ENCODE measurements at places on chromosomes 11 and 22.

DNA sequence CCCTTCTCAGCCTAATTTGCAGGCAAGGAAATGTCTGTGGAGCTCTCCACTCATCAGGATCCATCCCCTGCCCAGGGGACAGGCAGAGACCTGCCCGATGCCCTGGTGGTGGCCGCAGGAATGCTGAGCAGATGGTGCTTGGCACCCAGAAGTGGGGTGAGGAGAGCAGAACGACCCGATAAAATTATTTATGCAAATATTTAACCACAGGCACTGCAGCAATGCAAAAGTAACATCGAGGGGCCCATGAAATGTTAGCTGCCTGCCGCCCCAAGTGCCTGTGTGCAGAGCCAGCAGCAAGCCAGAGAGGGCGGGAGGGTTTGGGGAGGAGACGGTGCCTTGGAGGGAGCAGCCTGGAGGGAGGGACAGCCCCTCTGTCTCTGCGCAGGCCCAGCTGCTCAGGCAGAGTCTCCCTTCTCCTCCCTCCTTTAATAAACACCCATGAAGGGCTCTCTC lies 205.5 kb downstream of the CTTN start:
- no peak for DNase-seq

GRCh38 chr11:88194990-88195389 lies 19.7 kb upstream of the RAB38 start:
- no peak for DNase-seq

GRCh38 chr11:35740061-35740799 lies 77.7 kb downstream of the TRIM44 start:
- no peak for DNase-seq

GRCh38 chr22:20137671-20138416 lies 6.2 kb downstream of the ZDHHC8 start:
- DNase-seq: no peak

DNA sequence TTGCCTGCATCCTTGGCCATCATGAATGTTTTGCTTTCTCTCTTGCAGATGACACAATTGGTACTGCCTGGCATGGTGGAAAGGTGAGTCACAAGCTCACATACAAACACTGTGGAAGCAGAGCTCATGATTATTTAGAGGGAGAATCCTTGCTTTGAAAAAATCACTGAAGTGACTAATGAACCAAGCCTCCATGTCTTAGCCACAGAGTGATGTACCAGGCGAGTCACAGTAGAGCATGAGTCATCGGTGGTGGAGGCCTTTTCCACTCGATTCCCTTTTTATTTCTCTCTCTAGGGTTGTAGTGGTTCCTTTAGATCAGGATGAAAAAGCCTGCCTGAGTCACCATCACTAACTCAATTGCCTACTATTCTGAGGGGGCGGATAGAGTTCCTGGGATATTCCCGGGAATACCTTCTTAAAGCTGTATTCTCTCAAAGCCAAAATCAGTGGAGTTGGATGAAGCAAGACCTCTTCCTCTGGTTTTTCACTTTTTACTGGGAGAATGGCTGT lies 49.6 kb upstream of the ALKBH3 start:
- DNase-seq: peak; percentile 43

DNA sequence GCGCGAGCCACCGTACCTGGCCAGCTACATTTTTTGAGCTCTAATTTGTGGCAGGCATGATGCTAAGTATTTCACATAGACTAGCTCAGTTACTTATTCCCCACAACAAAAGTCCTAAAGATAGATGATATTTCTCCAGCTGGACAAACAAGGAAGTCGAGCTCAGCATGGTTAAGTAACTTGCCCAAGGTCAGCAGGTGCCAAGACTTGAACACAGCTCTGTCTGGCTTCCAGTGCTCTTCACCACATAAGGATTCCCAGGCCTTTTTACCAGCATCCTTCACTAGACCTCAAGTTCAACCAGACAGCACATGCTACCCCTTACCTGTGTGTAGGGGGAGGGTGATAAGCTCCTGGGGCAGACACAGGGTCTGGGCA lies 177.3 kb upstream of the NCAM1 start:
- no peak for DNase-seq

DNA sequence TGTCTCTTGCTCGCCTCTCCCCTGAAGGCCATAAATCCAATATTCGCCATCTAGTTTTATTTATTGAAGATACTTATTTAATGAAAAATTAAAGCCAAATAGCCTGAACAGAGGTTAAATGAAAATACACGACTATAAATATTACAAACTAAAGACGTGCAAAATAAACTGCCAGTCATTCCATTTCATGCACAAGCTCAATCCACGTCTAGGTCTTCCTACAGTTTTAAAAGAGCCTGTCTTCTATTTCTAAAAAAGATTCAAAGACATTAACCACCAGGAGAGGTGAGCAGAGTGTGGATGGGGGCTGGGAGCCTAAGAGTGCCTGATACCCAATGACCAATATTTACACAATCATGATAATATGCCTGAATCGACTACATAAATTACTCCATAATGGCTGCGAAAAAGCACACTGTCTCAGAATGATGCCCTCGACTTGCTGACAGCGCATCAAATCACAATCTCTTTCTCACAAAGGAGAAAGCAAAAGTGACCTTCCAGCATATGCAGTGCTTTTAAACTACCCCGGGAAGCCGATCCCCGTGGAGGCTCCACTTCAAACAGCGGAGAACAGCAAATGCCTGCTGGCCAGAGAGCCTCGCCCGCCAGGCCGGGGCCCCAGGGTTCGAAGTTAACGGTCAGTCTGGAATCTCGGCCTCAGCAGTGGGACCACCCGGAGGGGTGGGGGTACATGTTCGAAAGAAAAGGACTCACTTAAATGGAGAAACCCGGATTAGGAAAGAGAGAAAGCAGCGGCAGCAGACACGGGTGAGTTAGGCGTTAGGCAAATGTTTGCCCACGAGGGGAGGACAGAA lies 1.7 kb downstream of the FCHSD2 start:
- DNase-seq: no peak

DNA sequence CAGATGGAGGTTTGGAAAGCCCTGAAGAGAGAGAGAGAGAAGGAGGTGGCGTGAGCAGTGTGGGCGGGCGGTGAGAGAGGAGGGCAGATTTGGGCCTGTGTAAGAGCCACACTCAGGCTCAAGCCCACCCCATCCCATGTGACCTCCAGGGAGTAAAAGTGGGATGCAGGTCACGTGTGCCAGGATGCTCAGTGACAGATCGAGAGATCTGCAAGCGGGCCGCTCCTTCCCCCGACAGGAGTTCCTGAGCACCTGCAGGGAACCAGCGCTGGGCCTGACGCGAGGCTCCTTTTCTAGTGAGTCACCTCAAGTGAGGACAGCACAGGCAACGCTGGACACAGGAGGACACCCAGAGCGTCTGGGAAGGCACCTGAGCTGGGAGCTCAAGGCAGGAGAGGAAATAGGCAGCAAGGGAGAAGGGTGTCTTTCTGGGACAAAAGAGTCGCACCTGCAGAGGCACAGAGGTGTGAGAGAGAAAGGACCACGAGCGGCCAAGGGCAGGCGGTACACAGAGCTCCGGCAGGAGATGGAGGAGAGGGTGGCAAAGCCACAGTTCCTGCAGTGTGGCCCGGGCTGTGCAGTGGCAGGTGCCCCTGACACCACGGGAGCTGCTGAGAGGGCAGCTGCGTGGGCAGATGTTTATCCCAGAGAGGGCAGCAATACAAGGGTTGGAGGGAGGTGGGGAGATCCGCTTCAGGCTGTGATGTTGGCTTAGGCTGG lies 1294.8 kb downstream of the TBC1D22A start:
- DNase-seq: no peak

- DNase-seq: no peak
Observed at GRCh38 chr22:29343313-29343805, 27.9 kb upstream of the RASL10A start.

DNA sequence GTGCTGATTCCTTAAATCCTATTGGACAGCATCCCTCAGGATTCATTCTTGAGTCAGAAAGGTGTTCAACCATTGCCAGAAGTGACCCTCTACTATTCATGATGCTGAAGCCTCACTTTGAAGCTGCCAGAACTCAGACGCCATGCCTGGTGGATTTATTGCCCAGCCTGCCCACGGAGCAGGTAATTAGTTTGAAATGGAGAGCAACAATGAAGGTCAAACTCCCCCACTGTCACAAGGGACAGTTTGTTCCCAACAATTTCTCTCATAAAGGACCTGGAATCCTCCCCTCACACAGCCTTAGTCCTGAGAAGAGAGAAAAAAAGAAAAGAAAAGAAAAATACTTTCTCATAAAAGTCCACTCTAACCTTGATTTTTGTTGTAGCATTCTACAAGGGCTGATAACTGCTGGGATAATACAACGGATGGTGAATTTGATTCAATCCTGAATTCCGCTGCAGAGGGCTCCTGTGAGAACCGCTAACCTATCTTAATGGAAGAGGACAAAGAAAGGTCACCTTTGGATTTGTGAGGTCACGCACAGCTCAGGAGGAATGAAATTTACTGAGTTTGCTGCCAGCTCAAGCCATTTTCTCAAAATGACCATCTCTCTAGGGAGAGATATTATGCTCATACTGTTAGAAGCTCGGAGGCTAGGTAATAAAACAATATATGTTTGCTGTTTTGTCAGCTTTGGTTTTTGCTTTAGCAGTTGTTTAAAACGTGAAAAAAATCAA lies 161.6 kb upstream of the SYN3 start:
- DNase-seq: no peak

DNA sequence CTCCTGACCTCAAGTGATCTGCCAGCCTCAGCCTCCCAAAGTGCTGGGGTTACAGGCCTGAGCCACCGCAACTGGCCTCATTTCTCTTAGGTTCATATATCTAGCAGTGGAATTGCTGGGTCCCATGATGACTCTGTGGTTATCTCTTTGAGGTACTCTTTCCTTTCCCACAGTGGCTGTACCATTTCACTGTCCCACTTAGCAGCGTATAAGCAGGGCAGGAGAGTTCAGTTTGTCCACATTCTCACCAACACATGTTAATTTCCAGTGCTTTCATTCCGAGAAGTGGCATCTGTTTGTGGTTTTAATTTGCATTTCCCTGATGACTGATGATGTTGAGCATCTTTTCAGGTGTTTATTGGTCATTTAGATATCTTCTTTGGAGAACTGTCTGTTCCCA lies 16.4 kb downstream of the PRR5 start:
- DNase-seq: no peak

- DNase-seq: no peak
Observed at GRCh38 chr11:14914536-14914935, 22.5 kb upstream of the CYP2R1 start.

DNA sequence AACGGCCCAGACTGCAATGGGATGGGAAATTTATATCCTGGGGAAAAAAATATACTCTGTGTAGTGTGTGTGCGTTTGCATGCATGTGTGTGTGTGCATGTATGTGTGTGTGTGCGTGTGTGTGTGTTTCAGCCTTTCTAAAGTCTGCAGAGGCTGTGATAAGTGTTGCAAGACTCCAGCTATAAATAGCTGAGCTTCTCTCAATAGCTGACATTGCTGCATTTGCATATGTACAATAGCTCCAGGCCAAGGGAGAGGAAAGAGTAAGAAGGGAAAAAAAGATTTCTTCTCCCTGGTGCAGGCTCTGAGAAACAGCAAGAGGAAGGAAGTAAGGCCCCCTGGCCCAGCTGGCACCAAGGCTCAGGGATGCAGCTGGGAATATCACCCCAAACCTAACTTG lies 483.0 kb downstream of the MN1 start:
- no peak for DNase-seq

- no peak for DNase-seq
Observed at GRCh38 chr11:36750349-36750748, 152.3 kb upstream of the RAG2 start.

DNA sequence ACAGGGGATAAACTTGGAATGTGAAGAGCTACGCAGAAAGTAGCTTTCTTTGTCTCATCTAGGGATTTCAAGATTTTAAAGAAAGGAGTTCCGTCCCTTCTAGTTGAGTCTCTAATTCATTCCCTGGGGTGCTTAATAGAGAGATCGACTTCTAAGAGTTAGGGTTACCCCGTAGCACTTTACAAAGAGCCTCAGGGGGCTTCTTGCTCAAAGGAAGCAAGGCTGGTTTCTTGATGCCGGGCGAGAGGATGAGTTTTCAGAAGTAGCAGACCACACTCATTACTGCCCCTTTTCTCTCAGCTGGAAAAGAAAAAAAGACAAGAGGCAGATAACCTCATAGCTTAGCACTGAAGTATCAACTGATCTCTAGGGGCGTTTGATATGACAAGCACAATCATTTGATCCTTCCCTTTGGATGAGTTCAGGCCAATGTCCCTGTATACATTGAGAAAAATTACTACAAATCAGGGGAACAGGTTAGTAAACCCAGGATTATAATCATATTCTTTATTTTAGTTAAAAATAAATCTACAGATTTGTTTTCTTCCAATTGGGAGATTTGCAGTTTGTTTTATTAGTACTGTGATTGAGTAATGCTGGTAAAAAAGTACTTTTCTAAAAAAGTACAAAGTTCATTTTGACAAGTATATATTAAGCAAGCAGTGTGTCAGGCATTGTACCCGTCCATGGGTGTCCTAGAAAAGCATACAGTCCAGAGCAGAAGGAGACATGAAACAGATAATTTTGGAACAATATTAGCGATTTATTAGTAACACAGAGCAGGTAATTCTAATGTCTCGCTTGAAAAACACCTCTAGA lies 18.7 kb downstream of the ELMOD1 start:
- DNase-seq: no peak

DNA sequence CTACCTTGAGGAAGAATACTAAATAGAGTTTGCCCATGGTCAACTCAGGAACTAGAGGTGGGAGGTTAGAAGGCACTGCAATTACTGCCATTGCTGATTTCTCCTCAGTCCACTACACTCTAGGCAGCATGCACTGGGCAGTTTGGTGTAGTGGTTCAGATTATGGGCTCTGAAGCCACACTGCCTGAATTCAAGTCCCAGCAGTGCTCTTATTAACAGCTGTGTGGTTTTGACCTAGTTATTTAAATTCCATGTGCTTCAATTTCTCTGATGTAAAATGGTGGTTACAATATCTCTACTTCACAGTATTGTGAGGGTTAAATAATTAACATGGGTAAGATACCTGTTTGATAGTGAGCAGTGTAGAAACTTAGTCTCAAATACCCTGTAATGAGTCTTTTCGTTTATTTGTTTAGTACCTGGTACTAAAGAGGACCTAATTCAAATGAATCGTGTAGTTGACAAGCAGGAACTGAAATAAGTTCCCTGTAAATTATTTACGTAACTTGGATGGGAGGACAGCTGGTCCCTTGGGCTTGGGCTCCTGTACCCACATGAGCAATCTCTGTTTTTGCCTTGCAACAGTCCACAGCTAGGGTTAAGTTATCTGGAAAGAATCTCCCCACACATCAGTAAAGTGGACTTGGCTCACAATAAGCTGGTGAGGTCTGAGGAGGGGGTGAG lies 17.8 kb downstream of the PRR5L start:
- DNase-seq: no peak

- DNase-seq: no peak
Observed at GRCh38 chr11:2717561-2718325, 17.9 kb upstream of the KCNQ1OT1 start.

DNA sequence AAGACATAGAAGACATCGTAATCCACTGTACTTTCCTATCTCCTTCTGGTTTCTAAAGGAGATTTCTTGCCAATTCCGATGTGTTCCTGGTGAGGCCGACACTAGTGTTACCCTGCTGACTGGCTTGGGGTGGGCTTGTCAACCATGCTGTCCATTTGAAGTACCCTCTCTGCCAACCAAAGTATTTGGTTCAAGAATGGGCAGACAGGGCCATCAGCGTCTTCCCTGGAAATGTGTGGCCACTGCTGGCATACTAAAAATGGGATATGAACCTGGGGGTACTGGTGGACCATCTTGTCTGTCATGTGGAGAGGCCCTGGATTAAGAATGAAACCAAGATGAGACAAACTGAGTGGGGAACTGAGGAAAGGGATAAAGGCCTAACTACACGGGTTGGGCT lies 1.8 kb upstream of the VSTM5 start:
- DNase-seq: no peak

GRCh38 chr11:44905131-44905866 lies 45.4 kb downstream of the TP53I11 start:
- DNase-seq: no peak

GRCh38 chr11:114496915-114497314 lies 57.6 kb downstream of the REXO2 start:
- DNase-seq: no peak

Measured in CD4-positive, alpha-beta T cell treated with Interleukin-2 at 100 ng/mL for 4 hours (primary cell).